ENCODE measurements at places on chromosomes 12 and 14.
A peak's percentile ranks its signal among the peaks of the same experiment; 100 is the strongest.

GRCh38 chr14:72291908-72292688 lies 359.9 kb downstream of the RGS6 start:
- no peak for DNase-seq

GRCh38 chr12:116325336-116325664 lies 47.8 kb upstream of the MED13L start:
- no peak for DNase-seq

GRCh38 chr14:75119056-75119455 lies 7.8 kb downstream of the NEK9 start:
- no peak for DNase-seq

DNA sequence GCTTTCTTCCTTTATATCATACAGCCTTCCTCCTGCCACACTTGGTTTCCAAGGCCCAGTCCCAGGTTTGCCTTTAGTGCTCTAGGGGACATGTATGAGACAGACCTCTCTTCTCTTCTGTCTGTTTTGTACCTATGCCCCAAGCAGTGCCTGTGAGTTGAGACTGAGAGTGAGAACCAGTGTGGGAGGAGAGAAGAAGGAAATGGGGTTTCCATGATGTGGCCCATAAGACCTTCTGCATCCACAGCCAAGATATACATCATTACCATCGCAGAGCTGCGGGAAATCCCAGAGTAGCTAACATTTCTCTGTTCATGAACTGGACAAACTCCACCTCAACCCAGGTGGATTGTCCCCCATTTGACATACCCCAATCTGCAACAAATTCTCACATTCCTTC lies 2.8 kb downstream of the TESPA1 start:
- no peak for DNase-seq

DNA sequence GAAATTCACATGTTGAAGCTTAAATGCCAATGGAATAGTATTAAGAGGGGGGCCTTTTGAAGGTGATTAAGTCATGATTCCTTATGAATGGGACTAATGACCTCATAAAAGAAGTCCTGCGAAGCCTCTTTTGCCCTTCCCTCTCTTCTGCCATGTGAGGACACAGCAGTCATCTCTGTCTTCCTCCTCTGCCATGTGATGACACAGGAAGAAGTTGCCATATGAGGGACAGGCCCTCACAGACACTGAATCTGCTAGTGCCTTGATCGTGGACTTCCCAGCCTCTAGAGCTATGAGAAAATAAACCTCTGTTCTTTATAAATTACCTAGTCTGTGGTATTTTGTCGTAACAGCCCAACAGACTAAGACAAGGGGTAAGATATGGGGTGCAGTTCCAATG lies 100.7 kb downstream of the VCPKMT start:
- no peak for DNase-seq

- DNase-seq: no peak
These were observed 10.4 kb upstream of the HOXC13 start for GRCh38 chr12:53928054-53928835.

- DNase-seq: no peak
These were observed 70.8 kb downstream of the WDR20 start for GRCh38 chr14:102210421-102211042.

GRCh38 chr14:24241829-24242443 lies 487 bp downstream of the TINF2 start:
- peak; percentile 96 for DNase-seq

GRCh38 chr12:61993734-61994345 lies 266.4 kb upstream of the USP15 start:
- DNase-seq: no peak

DNA sequence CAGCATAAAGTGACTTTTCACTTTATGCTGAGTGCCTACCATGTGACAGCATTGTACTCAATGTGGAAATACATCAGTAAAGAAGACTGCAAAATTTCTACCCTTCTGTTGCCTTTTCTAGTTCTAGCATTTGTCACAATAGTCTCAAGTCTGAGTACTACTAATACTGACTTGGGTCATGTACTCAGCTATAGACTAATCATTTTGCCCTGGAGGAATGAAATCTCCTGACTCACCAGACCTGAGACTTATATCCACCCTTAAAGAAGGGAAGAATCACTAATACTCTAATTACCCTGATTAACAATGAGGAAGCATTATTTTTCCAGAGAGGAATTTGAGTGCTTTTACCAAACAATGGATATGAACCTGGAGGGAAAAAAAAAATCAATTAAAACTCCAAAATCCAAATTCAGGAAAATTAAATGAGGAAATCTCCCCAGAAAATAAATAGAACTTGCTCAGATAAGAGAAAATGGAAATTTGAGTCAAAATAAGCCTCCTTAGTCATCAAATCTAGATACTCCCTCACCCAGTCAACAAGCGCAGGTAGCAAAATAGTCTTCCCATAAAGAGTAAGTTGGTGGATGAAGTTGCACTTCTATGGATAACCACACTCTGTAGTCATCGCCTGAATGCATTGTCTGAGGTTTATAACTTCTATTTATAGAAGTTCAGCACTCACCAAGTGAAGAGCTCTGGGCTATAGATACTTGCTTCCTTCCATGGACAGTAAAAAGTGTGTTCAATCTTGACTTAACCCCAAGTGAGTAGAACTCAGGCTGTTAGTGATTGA lies 386.6 kb downstream of the SYT1 start:
- DNase-seq: no peak

DNA sequence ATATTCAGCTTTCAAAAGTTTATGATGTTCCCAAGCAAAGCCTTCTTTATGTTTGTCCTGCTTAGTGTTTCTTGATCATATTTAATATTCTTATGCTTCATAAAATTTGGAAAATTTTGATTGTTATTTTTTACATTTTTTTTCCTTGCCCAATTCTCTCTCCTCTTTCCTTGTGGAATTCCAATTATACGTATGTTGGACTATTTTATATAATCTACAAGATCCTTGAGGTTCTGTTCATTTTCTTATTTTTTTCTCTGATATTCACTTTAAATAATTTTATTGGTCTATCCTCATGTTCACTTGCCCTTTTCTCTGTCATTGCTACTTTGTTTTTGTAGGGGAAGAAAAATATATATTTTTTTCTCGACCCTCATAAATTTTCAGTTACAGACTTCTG lies 167.7 kb downstream of the DYRK2 start:
- no peak for DNase-seq

GRCh38 chr14:98370352-98370751 lies 901.6 kb downstream of the BCL11B start:
- no peak for DNase-seq

- DNase-seq: no peak
These were observed 431.0 kb downstream of the MED13L start for GRCh38 chr12:115846516-115846915.

DNA sequence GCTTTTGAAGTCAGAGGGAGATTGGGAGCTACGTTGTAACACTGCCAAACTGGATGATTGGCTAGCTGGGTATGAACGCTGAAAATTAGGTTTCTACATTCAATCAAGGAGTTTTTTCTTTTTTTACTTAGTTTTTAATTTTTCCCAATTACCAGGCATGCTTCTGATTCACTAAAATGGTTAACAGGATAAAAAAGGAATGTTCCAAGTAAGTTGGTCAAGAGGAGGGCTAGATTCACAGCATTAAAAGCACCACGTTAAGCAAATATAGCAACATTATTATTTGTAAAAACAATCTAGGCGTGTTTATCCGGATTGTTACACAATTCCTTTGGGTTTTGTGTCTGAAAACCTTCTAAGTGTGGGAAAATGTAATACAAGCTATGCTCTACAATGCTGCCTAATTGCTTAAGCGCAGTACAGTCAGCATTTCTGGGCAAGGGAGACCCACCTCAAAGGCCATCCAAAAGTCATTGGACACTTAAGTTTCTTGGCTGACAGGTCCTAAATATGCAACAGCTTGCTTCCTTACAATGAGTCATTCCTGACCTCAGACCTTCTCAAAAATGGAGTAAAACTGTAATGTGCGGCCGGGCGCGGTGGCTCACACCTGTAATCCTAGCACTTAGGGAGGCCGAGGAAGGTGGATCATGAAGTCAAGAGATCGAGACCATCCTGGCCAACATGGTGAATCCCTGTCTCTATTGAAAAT lies 1.2 kb downstream of the RPLP0 start:
- peak; percentile 11 for DNase-seq

DNA sequence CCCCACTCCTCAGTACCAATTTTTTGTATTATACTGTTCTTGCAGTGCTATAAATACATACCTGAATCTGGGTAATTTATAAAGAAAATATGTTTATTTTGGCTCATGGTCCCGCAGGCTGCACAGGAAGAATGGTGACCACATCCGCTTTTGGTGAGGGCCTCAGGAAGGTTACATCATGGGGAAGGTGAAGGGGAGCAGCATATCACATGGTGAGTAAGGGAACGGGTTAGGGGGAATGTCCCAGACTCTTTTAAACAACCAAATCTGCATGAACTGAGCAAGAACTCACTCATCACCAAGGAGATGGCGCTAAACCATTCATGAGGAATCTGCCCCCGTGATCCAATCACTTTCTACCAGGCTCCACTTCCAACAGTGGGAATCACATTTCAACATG lies 40.0 kb downstream of the OSBPL8 start:
- DNase-seq: no peak
